CD4-positive, alpha-beta T cell treated with Interleukin-15 for 4 hours (primary cell): ENCODE measurements at places on chromosomes 11 and 22.

DNA sequence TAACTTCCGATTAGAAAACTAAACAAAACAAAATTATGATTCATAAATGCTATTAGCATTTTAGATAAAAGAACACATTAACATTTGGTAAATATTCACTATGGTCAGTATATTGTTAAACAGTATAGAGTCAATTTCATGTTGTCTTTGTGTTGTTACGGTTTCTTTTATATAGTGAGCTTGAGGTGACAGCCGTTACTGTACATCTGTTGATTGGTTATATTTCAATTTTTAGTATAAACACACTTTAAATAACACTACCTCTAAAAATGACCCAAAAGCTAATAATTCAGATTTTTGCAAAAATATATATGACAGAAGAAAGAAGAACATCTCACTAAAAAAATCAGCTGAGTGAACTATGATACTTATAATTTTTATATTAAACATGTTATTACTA is 249.0 kb upstream of the LUZP2 start:
- DNase-seq, result no peak

- no peak for DNase-seq
Measured at GRCh38 chr11:35763301-35763700, 100.7 kb downstream of the TRIM44 start.

DNA sequence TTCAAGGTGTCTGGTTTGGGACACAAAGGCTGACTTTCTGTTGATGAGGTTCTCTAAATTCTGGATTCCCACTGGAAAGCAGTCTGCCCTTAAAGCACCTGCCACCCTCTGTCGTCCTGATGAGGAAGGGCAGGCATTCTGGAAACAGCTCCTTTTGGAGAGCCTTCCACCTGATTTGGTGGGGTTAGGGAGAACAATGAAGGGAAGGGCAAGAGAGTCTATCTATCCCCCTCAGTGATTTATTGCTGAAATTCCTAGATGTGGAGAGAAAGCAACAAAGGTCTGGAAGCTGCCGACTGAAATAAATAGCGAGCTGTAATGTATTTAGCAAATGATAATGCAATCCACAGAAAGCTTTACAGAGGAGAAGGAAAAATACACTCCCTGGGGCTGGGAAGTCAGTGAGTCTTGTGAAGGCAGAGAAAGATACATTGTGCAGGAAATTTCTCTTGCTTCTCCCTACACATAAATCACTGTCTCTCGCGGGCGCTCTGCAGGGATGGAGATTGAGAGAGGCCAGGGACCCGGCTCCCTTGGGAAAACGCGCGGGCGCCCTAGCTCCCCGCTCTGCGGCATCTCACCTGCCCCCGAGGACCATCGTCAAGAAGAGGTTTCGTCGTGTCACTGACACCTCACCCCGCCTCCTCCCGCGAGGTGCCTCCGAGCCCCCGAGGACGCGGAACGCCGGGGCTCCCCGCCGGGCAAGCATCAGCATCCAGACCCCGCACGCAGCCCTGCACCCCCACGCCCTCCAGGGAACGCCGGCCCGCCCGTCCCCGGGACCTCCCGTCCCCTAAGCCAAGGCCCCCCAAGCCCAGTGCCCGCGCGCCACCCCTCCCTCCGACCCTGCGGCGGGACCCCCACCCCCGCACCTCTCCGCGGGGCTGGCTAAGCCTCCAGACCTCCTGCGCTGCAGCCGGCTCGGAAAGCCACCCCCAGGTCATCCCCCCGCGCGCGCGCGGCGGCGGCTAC is 673 bp downstream of the CDON start:
- no peak for DNase-seq

DNA sequence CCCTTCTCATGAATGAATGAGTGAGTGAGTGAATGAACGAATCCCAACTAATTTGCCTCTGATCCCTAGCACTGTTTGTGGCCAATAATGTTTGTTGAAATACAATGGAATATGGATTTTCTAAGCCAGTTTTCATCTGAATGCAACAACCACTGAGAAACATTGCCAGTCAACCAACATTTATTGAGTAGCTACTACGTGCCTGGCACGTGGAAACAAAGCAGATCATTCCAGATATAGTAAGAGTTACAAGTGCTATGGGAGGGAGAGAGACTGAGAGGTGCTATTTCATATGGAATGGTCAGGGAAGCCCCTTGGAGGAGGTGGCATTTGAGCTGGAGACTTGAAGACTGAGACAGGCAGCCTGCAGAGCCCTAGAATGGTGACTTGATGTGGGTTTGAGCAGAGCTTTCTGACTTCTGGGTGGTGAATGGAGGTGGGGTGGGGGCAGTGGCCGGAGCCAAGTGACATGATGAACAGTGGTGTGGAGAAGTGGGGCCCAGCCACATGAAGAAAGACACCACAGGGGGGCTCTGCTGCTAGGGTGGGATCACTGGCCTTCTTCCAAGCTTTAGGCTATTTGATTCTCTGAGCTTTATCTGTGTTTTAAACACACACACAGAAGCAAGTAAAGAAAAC is 35.1 kb upstream of the SMTN start:
- DNase-seq, result no peak

DNA sequence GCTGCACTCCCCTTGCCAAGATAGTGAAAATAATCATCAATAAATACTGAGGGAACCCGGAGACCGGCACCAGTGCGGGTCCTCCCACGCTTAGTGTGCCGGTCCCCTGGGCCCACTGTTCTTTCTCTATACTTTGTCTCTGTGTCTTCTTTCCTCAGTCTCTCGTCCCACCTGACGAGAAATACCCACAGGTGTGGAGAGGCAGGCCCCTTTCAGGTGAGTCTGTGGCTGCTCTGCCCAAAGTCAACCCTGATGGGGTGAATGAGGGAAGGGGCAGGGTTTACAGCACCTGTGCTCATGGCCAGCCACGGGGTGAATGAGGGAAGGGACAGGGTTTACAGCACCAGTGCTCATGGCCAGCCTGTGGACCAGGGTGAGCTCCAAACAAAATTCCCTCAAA is 4.7 kb downstream of the BET1L start:
- DNase-seq, result no peak

- no peak for DNase-seq
Measured at GRCh38 chr11:215581-216037, 8.1 kb downstream of the RIC8A start.

- DNase-seq, result no peak
Measured at GRCh38 chr22:35997438-35997837, 31.2 kb downstream of the RBFOX2 start.
